Sciatic nerve (tissue), 2 donors: ENCODE measurements at places on chromosomes 1 and 21. TPM values are rescaled to one million over a fixed set of nuclear protein-coding genes. Genes with fewer than 3 reads are reported as not detected.

Gene KCND3
- 7.5 TPM for total RNA-seq

- no peak for DNase-seq
Measured at GRCh38 chr1:58649555-58649954, 50.3 kb downstream of the MYSM1 start.

Gene KCNH1
- total RNA-seq = 3.2 TPM

- no peak for DNase-seq
Measured at GRCh38 chr1:47579809-47580208, 142.0 kb downstream of the FOXD2 start.

DNA sequence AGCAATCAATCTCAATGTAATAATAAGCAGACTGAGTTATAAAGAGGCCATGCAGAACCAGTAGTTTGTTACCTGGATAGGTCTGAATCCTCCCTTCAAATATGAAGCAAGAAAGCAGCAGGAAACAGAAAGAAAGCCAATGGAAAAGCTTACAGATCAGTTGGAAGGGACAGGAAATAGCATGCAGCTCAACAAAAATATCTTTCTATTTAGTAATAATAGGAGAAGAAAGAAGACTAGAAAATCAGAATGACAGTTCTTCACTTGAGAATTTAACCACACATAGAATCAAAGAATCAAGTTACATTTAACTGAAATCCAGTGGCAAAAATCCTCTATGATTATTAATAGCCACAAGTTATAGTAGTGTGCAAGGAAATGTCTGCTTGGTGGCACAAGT lies 194.4 kb downstream of the EIF4G3 start:
- DNase-seq = no peak

GRCh38 chr1:205287767-205288559 lies 33.6 kb downstream of the NUAK2 start:
- DNase-seq = no peak

Gene SYT6
- 0.40 TPM for total RNA-seq

DNA sequence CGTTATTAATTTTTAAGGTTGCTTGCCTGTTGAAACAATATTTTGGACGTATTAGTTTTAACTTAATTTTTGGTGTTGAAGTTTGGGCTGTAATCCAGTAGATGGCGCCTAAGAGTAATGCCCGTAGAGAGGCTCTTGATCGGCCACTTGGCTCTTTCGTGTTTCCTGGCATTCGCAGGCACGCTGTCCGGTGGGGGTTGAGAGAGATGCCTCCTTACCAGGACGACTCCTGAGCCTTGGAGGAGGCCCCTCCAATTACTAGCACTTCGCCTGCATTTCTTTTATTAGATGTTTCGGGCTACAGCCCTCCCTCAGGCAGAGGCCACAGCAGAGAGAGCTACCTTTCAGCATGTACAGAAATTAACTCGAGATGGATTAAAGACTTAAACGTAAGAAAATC lies 12.0 kb downstream of the OR2M4 start:
- DNase-seq = no peak
